ENCODE measurements at places on chromosomes 1 and 21.

GRCh38 chr1:64308866-64309265 is 105.4 kb downstream of the UBE2U start:
- DNase-seq, result no peak

GRCh38 chr21:15224346-15225086 is 159.7 kb upstream of the NRIP1 start:
- DNase-seq, result no peak

GRCh38 chr1:14552246-14552965 is 46.1 kb upstream of the KAZN start:
- no peak for DNase-seq

DNA sequence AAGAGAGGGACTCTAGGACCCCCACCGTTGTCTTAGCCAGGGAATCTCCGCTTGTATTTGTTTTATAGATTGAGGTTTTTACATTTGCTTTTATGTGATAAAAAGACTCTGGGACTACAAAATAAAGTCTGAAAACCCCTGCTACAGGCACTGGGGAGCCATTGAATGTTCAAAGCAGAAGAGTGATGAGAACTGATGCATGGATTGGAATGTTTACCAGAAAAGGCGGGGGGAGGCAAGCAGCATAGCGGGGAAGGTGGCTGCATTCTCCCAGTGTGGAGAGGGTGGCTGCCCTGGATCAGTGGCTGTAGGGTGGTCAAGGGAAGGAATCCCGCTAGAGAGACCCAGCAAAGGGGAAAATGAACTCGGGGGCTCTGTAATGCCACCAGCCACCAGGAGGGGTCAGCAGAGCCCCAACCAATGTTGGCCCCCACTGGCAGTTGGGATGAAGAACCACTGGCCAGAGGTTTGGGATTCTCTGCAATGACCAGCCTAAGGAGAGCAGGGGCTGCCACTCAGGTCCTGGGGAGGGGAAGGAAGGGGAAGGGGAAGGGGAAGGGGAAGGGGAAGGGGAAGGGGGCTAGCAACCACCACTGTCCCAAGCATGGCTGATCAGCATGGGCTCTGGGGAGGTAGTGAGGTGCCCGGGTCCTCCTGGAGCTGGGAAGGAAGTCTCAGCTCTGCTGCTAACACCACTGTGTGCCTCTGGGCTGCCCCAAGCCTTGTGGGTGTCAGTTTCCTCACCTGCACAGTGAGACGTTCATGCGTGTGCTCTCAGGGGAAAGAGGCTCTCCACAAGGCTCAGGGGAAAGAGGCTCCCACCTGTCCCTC is 19.2 kb upstream of the PEF1 start:
- peak; percentile 35 for DNase-seq

DNA sequence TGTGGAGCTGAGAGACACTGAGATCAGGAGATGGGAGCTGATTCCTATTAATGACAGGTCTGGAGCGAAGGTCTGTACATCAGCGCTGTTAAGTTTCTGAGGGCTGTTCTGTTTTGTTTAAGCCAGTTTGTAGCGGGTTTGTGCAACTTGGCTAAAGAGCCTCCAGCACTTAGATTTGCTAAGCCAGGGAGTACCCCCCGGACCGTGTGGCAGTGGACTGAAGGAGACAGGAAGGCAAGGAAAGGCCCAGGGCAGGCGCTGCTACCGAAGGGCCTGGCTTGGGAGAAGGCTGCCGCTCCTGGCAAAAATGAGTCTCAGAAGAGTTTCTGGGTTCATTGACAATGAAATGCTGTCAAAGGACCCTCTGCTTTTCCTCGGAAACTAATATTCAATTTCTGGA is 139.3 kb upstream of the ZNF644 start:
- DNase-seq, result no peak

DNA sequence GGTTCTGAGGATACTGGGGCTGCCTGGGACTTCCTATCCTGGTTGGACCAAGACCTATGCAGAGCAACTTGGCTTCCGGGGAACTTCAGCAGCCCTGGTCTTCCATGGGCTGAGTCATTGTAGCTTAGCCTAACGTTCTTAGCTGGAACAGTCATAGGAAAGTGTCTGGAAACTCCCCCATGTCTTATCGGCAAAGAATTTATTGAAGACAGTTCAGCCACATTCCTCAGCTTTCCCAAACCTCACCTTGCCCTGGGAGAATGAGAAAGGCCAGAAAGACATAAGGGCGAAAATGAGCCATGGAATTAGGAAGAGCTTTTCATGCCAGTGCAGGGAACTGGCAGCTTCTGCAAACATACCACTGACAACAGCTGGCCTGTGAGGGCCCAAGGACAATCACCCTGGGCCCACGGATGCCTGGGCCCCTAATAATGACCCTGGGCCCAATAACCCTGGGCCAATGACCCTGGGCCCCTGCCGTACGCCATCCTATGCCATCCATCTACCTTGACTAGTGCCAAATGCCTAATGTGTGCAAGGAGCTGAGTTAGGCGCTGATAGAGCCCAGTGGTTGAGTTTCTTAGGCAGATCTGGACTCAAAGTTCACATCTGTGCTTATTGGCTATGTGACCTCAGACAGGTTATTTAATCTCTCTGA is 114.4 kb upstream of the GADD45A start:
- no peak for DNase-seq

- no peak for DNase-seq
Observed at GRCh38 chr1:178192686-178193085, 98.8 kb downstream of the RASAL2 start.

DNA sequence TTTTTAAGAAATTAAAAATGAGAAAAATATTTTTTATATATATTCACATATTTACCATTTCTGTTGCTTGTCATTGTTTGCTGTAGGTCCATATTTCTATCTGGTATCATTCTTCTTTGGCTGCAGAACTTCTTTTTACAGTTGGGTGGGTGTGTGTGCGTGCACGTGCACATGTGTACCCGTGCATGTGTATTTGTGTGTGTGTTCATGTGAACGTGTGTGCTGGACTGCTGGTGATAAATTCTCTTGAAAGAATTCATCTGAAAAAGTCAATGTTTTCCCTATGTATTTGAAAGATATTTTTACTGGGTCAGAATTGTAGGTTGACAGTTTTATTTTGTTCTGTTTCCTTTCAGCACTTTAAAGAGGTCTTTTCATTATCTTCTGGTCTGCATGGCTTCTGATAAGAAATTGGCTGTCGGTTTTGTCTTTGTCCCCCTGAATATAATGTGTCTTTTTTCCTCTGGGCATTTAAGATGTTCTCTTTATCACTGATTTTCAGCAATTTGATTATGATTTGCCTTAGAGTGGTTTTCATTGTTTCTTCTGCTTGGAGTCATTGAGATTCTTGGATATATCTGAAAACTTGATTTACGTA is 34.5 kb upstream of the DPH5 start:
- no peak for DNase-seq

DNA sequence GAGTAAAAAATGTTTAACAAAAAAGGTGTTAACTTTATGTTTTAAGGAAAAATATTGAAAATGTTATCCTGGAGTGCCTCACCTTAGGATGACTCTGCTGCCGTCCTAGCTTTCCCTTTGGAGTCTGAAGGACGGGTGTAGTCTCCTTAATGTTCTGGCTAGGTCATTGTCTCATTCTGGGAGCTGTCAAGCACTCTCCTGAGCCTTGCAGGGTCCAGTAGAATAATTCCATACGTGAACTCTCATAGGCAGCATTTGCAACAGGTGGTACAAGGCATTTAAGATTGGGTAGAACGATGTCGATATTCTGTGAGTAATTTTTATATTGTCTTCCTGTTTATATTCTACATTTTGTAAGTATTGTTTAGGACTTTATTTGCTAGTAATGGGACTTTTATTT is 283.6 kb upstream of the C1orf105 start:
- DNase-seq, result no peak

All from stimulated activated CD8-positive, alpha-beta memory T cell treated with anti-CD3 and anti-CD28 coated beads, Interleukin-2, amount 100 ng/mL, for 1 hour (primary cell).